LHCN-M2 (cell line): ENCODE measurements at places on chromosomes 5 and 9.

DNA sequence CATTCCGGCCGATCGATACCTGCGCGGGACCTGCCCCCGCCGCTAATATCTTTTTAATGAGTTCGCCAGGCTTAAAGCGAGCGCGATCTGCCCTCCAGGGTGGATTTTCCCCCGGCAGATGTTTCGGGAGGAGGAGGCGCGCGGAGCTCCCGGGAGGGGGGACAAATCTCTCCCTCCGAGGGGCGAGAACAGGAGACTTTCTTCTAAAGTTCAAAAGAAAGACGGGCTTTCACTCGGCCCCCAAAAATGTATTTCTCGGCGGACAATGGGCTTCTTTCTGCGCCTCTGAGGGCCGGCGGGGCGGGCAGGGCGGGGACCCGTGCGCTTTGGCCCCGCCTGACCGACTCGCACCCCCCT lies 4.1 kb upstream of the PRDM12 start:
- no peak for DNase-seq

- DNase-seq, result no peak
Observed at GRCh38 chr5:171823269-171823668, 37.7 kb downstream of the SMIM23 start.

- no peak for DNase-seq
Observed at GRCh38 chr9:1083325-1083913, 33.3 kb downstream of the DMRT2 start.

DNA sequence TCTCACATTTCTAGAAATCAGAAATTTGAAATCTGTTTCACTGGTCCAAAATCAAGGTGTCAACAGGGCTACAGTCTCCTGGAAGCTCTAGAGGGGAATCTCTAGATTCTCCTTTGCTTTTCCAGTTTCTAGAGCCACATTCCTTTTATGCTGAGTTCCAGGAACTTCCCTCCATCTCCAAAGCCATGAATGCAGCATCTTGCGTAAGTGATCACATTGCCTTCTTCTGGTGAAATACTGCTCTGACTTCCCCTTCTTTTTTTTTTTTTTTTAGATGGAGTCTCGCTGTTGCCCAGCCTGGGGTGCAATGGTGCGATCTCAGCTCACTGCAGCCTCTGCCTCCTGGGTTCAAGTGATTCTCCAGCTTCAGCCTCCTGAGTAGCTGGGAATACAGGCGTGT lies 23.8 kb downstream of the GDA start:
- DNase-seq, result no peak

DNA sequence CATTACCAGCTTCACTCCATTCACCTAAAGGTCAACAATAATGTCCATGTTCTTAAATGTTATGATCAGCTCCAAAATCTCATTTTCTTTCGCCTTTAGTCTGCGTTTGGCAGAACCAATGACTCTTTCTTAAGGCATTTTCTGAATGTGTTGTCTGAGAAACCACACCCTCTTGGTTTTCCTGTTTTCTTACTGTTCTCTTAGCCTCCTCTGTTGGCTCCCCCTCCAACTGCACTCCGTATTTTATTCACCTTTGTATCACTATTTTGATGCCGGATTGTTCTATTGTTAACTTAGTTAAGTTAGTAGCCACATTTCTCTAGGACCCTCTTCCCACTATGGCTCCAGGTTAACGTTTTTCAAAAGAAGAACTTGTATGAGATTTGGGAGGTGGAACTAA lies 185.6 kb downstream of the DMAC1 start:
- DNase-seq, result no peak

DNA sequence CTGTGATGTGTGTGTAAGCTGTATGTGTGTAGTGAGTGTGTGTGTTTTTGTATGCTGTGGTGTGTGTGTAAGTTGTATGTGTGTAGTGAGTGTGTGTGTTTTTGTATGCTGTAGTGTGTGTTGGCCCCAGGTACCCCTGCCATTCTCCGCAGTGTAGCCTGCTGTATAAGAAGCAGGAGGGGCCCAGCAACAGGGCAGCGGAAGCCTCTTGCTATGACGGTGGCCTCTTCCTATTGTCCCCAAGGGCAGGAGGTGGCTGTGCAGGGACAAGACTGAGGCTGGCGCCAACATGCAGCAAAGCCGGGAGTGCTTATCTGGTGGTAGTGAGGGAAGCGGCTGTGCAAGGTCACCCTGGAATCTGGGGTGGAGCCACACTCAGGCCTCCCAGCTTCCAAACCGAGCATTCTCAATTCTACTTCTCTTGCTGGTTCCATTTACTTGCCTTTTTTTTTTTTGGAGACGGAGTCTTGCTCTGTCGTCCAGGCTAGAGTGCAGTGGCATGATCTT lies 5.1 kb downstream of the SPAAR start:
- peak; percentile 26 for DNase-seq

DNA sequence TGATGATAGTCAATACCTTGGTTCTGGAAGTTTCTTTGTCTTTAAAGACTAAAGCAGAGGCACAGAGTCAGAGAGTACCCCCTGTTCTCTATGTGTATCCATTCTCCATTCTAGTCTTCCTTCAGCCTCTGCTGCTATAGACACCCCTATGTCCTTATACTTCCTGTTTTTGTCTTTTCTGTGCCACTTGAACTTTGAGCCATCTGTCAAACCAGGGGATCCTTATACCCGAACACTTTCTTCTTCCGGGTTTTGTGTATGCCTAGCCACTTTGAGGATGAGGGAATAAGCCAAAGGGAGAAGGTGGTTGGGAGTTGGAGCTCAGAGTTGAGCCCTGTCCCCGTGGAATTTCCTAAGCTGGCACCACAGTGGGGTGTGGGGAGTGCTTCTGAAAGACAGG lies 61.1 kb upstream of the IL6ST start:
- no peak for DNase-seq

DNA sequence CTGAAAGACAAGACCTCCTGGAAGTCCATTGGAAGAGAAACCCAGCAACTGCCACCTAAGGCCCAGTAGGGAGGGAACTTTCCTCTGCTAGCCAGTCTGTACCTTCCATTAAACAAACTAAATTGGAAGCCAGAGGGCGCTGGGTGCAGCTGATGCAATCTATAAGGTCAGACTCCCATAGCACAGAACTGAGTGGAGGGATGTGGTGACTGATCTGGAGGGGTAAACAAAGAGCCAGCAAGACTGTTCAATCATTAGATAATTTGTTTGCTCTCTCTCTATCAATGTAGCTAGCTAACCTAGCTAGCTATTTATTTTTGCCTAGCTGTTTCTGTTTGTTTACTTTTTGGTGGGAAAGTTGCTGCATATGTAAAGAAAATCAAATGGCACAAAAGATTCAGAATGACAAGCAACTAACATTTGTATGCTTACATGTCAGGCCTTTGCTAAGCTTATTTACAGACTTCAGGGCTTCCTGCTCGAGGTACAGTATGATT lies 291.8 kb upstream of the DAB2 start:
- DNase-seq, result peak; percentile 78

- no peak for DNase-seq
Observed at GRCh38 chr9:82247318-82247717, 258.7 kb downstream of the SPATA31D1 start.

- DNase-seq, result no peak
Observed at GRCh38 chr9:36158917-36159316, 10.3 kb upstream of the CCIN start.

- DNase-seq, result no peak
Observed at GRCh38 chr5:120738568-120738967, 274.5 kb downstream of the PRR16 start.

DNA sequence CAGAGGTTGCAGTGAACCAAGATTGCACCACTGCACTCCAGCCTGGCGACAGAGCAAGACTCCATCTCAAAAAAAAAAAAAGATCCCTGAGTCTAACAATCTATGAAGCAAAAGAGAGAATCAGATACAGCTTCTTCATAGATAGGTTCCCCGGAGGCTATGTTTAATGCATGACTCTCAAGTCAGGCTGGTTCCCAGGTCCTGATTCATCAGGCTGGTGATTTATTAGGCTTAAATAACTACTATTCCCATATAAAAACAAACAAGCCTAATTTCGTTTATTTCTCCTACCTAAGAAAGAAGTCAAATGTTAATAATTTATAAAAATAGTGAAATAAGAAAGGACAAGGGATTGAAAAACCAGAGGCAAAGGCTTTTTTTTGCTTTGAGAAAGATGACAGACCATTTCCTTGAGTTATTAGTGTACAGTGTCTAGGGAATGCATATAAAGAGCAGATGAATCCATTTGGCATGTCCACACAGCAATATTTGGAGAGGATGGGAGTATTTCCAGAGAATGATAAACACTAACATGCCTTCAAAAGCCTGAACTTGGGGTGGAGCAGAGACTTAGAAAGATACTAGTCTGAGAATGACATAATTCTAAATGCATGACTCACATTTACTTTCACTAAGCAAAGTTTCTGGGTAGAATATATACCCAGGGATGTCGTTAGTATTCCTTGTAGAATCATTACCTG lies 115.3 kb downstream of the NREP start:
- peak; percentile 26 for DNase-seq

DNA sequence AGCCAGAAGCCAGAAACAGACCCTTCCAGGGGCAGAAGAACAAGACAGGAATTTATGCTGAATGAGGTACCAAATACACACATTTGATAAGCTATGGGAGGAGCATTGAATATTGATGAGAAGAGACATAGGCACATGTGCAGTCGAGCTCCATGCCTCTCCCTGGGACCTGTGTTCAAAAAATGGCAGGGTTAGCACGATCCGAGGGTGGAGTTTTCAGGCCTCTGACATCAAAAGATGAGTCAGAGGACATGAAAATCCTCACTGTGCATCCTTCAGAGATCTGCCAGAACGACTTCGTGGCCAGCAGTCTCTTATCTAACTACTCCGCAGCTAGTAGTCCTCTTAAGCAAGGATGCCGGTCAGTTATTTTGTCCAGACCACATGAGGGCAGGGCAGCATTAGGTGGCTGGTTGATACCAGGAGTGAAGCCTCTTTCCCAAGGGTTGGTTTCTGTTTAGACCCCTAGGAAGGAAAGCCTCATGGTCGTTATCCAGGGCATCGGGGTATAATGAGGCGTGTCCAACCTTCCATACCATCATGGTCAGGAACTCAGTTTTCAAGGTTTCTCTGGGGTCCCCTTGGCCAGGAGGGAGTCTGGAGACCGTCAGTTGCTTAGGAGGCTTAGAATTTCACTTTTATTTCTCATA lies 11.6 kb upstream of the CMBL start:
- no peak for DNase-seq

- DNase-seq, result no peak
Observed at GRCh38 chr5:106860398-106861044, 810.2 kb downstream of the EFNA5 start.

DNA sequence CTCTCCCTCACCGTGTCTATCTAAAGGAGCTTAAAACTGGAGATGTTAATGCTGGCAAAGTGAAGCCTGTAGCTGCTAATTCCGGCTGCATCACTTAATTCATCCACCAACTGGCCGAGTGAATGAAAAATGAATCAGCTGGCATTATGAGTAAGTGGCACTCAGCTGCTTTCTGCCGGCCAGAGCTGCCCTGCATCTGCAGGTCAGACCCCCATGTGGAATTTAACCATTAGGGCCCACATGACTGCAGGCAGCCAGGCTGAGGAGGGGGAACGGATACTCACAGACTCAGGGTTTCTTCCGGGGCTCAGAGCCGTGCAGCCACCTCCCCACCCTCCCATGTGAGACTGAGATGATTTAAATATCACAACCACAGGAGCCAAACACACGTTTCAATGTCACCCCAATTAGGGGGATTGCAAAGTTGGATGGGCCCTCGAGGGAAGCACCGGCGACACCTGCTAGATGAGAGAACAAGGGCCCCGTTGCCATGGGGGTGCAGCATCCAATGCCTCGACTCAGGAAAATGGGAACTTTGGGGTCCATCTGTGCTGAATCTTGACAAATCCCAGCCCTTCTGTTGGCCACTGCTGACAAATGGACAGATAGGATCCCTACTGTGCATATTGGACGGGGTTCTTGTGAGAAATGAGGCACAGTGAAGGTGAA lies 115.6 kb upstream of the ALDH1B1 start:
- peak; percentile 56 for DNase-seq

DNA sequence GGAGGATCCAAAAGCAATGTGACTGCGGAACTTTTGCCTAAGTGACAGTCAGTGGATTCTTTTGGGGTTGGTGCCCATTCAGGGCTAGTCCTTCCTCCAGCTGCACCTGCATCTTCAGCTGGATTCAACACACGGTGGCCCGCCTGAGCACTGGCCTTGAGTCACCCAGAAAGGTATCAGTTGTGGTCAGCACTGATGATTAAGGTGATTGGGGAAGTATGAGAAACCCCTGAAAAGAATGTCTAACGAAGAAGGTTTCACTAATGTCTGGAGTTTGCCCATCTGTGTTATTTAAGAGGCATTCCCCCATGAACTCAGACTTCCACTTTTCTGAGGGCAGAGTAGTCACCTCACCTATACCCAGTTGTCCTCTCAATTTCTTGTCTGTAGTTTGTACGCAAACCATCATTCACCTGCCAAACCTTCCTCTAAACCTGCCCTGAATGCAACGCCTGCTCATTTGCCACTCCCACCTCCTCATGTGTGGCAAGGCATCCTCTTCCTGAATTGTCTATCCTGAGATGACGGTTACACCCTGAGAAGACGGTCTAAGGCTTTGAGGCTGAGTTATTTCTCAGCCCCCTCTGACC lies 27.2 kb downstream of the CSF2 start:
- no peak for DNase-seq

DNA sequence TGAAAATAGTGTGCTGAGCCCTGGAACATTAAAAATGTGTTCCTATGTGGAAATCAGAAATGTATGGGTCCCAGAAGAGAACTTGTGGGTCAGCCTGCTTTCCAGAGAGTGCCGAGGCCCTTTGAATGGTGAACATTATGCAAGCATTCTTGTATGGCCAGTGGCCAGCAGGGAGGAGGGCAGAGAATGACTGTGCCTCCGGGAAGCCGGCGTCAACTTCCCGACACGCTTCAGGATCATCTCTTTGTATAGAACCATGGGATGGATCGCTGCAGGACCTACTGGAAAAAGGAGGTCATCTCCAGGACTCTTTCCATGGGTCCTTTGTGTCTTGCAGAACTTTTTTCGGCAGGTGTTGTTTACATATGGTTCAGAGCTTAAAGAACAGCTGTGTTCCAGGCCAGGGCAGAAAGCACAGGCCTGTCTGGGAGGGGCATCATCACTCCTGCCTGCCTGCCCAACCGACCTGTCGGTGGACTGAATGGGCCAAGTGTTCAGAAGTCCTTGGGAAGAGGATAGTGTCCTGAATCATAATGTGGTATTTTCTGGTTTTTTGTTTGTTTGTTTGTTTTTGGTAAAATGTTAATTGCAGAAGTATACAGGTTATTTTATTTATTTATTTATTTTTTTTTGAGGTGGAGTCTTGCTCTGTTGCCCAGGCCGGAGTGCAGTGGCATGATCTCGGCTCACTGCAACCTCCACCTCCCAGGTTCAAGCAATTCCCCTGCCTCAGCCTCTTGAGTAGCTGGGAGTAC lies 9.0 kb downstream of the PRRC2B start:
- DNase-seq, result peak; percentile 81

GRCh38 chr5:69083412-69083811 lies 10.4 kb upstream of the SLC30A5 start:
- peak; percentile 8 for DNase-seq
